ENCODE measurements at places on chromosomes 12 and 14.

DNA sequence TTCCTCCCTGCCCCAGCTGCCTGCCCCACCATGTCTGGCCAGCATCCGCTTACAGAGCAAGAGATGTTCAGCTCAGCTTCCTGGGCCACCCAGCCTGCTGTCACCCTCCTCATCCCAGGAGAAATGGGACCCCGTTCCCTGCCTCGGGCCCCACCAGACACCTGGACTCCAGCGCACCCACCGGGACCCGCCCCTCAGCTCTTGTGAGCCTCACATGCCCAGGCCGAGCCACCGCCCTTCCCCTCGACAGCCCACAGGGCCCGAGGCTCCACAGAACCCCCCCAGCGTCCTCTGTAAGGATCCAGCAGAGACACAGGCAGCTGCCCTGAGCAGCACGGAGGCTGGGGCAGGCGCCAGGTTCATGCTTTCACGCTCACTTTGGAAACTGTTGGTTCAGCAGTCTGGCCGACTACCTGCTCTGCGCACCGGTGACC lies 18.4 kb upstream of the C14orf180 start:
- DNase-seq = no peak

DNA sequence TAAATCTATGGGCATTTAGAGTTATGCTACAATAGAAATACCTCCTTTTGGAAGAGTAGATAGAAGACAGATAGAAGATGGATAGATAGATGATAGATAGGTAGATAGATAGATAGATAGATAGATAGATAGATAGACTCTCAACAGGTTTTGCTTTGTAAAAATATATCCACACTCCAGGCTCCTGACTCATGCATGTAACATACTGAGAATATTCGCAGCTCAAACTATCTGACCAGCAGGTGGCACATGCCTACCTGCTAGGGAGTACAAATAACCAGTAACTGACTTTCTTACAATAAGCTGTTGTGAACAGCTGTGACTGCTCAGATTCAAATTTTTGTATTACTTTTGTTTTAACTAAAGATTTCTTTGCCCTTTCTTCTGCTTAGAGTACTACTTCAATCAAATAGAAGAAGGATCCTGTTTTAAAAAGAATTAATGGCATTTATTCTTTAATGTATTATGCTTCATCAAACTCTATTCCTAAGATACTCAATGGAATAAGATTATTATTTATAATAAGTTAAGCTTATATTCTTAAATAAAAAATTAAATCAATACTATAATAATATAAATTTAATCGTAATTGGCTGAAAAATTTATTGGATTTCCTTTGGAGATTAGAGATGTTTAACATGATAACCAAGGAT lies 15.8 kb upstream of the CPNE8 start:
- DNase-seq = no peak

GRCh38 chr14:95034788-95035187 lies 122.5 kb downstream of the DICER1 start:
- DNase-seq = no peak

DNA sequence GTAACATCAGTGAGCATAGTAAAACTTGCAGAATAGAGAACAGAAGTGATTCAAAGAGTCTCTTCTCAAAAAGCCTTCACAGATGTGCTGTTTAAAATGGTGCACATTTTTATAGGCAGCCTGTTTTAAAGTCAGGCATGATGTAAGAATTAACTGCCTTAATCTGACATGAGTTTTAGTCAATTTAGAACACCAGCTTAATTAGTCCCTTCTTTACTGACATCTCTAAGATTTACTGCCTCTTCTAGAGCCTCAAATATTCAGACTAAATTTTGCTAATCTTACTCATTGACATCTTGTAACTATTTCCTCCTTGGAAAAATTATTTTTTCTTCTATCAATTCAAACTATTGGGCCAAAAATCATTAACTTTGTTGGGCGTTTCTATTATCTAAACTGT lies 782.5 kb downstream of the C12orf50 start:
- DNase-seq = no peak

GRCh38 chr14:64983439-64984310 lies 3.0 kb upstream of the FNTB start:
- no peak for DNase-seq

- DNase-seq = no peak
Observed at GRCh38 chr12:7605900-7606465, 59.7 kb downstream of the APOBEC1 start.

DNA sequence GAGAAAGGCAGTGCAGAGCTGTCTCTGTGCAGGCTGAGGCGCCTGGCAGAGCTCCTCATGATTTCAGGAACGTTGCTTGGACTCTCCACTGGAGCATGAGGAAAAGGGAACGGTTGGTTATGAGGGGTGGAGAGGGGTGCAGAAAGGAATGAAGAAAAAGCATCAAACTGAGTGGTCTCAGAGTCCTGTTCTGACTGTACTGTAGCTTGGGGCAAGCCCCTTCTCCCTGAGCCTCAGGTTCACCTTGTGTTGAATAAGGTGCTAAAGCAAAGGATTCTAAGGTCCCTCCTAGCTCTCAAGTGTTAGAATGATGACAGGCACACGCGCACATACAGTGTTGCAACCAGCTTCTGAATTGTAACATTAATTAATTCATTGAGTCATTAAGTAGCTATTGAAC lies 125.2 kb upstream of the PARP11 start:
- DNase-seq = no peak

DNA sequence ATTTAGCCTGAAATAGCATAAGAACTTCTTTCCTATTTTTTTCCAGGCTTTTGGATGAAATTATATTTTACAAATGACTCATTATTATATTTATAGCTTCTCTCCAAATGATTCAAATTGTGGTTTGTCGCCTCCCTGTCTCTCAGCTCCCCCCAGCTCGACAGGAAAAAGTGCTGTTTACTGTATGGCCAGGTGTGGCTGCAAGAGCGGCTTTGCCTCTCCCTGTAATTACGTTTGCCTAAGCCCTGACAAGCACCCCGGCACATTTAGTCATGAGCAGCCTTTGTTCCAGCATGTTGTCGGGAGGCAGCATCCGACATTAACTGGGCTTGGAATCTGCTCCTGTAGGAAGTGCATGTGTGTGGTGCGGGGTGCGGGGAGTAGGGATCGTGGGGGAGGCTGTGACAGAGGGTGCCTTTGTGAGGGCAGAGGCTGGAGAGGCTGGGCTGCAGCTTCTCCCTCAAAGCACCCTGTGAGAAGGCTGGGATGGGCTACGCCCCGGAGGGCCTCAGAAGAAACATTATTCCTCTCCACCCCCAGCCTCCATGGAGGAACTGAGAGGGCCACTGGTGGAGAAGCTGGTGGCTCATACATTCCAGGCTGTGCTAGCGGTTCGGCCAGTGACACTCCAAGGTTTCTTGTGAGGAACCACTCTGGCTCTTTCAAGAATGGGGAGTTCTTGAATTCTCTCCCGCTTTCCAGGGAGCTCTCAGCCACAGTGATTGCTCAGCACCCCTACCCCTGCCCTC lies 42.1 kb upstream of the CTDSP2 start:
- DNase-seq = no peak

- no peak for DNase-seq
Observed at GRCh38 chr14:64109819-64110554, 184.2 kb downstream of the ESR2 start.

- no peak for DNase-seq
Observed at GRCh38 chr12:77104792-77105191, 39.4 kb upstream of the E2F7 start.

GRCh38 chr12:32467959-32468863 lies 68.9 kb downstream of the FGD4 start:
- DNase-seq = no peak

- DNase-seq = no peak
Observed at GRCh38 chr14:48582938-48583337, 907.5 kb upstream of the MDGA2 start.

- DNase-seq = no peak
Observed at GRCh38 chr14:101884934-101885576, 79.3 kb upstream of the DYNC1H1 start.

DNA sequence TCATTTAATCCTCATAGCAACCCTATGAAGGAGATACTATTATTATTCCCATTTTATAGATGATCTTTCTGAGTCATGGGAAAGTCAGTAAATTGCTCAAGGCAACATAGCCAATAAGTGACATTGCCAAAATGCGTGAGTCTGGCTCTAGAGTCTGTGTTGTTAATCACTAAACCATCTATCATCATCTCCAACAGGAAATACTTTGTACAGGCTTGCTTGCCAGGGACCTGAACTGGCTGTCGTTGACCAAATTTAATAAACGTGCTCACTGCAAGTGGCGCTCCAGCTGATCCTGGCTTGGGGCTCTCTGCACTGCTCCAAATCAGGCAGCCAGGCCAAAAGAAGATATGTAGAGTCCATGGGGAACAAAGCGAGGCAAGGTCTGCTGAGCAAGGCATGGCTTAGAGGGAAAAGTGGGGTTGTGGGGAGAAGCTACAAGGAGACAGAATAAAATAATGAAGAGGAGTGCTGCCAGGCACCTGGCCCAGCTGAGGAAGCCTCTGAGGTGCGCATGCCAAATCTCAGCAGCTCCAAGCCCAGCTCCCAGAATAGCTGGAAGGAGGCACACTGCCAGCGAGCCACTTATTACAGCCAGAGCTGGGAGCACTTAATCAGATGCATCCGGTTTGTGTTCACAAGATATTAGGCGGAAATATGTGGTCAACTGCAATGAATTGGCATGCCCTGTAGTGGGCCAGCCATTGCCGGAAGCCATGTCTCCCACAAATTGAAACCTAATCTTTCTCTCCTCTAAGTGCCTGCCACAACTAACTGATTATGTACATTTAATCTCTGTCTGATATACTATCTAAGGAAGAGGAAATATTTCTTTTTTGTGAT lies 43.3 kb upstream of the PTPRO start:
- no peak for DNase-seq

- DNase-seq = no peak
Observed at GRCh38 chr12:11847539-11847938, 198.1 kb downstream of the ETV6 start.

- DNase-seq = no peak
Observed at GRCh38 chr12:65663648-65664047, 160.6 kb upstream of the HMGA2 start.

DNA sequence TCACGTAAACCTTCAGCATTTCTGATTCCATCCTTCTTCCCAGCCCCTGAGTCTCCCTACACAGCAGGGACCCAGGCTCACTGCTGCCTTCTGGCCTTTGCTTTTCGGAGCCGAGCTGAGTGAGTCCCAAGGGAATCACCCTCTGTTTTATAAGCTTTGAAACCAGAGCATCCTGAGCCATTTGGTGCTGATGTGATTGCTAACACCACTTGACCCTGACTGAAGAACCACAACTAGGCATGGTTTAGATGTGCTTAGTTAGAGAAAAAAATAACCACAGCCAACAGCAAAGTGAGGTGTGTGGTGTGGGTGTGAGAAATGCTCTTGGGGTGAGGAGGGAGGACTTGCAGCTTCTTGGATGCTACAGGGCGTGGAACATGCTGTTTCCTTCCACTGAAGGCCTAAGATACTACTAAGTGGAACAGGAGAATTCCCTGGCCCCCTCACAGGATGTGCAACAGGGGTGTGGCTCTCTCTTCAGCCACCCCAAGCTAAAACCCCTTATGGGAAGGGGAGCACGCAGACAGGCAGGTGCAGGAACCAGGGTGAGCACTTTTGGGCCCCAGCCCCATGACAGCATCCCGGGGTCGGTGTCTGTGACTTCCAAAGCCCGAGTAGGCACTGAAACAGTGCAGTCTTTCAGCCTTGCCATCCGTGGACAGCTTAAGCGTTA lies at the start of gene TC2N:
TSS of gene TC2N (minus strand) at position 221 of the 673 bp plus-strand sequence. CDS start 53,767 bp downstream, outside the sequence.
- no peak for DNase-seq

DNA sequence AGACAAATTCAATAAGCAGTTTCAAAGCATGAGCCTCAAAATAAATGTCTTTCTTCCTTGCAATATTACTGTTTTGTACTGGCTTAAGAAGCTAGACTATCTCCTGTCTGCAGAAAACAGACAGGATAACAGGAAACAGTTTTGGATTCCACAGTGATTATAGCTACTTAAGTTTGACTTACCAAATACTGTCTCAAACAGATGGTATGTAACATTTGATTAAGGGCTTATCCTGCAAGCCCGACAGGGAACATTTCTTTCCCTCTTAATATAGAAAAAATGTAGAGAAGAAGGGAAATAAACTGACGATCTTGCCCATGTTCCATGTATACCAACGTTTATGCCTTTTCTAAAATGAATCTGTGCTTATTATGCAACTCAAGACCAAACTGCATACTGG lies 179.9 kb upstream of the EEA1 start:
- DNase-seq = no peak
